Endodermal cell (in vitro differentiated cells): ENCODE measurements at places on chromosomes 3 and 15. TPM values are rescaled to one million over a fixed set of nuclear protein-coding genes. Genes with fewer than 3 reads are reported as not detected.
A peak's percentile ranks its signal among the peaks of the same experiment; 100 is the strongest.

- no peak for DNase-seq
These were observed 198.6 kb upstream of the PLSCR5 start for GRCh38 chr3:146803745-146804144.

DNA sequence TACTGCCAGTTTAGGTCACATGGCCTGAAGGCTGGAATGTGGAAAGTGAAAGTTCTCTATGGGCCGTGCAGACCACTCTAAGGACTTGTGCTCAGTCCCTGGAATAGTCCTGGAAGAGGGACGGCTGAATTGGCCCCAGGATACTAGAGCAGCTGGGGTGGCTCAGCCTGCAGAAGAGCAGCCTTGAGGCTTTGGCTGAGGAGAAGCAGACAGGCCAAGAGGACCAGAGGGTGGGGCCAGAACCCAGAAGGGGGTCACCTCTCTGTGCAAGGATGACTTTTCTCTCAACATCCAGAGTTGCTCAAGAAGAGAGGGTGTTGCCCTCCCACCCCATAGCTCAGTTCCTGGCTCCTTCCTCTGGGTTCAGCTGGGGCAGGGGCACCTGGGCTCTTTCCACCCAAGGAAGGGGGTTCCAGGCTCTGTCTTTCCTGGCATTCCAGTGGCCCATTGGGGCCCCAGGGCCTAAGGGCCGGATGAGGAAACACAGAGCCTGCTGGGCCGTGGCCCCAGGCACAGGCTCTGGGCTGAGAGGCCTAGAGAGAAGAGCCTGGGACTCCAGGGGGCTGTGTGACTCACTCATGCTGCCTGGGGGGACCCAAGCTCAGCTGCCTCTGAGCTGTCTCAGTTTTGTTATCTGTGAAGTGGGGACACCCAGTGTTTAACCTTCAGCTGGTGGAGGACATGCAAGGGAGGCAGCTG is 8.5 kb upstream of the FBLN2 start:
- no peak for DNase-seq

The UCN2 gene
- total RNA-seq: 0.33 TPM in 1 of 3 replicates, not detected in the others

The KLHL40 gene
- total RNA-seq: not detected in 3 replicates

DNA sequence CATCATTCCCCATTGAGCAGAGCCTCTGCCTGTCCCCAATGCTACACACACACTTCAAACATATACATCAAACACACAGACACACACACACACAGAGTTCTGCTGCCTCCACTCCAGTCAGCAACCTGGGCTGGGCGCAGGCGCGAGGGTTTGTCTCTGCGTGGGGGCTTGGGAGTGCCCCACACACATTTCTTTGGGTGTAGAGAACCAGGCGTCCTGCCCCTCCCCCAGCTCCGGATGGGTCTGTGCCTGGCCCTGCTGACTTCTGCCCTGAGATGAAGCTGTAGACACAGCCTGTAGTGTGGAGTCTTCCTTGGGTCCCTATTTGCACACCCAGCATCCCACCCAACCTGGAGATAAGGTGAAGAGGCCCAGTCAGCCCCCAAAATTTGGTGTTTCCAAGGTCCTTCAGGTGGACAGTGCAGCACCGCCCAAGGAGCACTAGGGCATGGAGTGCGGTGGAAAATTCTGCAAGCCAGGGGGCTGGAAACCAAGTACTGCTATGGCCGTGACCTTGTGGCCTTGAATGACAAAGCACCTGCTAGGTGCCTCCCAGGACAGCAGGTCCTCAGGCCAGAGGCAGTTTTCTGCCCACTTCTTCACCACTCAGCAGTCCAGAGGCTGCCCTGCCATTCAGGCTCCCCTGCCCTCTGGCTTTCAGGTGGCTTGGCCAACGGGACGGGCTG is 26.8 kb downstream of the FBXW12 start:
- DNase-seq: peak; percentile 48
